ENCODE measurements at places on chromosomes 7 and 10. TPM values are rescaled to one million over a fixed set of nuclear protein-coding genes. Genes with fewer than 3 reads are reported as not detected.

- peak; percentile 31 for DNase-seq
Measured at GRCh38 chr7:132102391-132102790, 473.9 kb downstream of the PLXNA4 start.

DNA sequence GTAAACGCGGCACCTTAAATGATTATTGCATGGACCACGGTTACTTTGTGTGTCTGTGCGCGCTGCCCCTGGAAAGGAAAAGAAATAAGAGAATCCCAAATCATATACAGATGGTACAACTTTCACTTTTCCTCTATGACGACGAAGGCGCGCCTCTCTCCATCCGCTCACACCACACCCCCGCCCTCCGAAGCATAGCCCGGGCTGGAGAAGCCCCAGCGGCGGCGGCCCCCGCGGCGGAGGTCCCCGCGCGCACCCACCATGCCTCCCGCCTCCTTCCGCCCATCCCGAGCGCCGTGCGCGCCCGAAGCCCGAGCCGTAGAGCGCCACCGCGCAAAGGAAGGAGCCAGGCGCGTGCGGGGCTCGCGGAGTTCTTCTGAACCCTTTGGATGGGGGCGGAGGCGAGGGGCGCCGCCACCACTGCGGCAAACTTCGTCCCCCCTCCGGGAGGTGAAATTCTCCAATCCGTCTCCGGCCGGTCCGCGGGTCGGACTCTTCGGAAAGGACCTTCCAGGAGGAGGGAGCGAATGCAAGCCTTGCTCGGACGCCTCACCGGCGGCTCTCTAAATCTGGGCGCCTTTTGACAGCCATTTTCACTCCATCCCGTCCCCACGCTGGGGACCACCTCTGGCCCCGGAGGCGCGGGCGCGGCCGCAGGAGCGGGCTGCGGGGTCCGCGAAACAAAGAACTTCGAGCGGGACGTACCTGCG lies 588 bp downstream of the GLI3 start:
- DNase-seq: peak; percentile 86

DNA sequence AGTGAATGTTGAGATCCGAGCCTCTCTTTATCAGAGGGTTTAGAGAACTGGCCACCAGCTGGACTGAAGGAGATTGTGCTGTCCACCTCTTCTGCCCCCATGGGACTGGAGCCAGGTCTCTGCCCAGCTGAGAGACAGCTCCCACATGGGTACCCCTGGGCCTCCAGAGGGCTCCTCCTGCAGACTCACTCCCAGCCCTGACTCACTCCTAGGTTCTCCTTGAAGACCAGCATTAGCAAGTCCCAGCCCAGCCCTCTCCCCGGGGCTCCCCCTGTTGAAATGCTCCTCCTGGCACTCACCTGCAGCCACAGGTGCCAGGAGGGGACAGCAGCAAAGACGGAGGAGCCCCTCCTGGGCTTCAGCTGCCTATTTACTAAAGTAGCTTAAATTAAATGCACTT lies 126.9 kb downstream of the CXCL12 start:
- no peak for DNase-seq

- DNase-seq: peak; percentile 63
Measured at GRCh38 chr10:16520900-16521299, 779 bp downstream of the C1QL3 start.

- no peak for DNase-seq
Measured at GRCh38 chr10:37667736-37668135, 189.7 kb downstream of the ZNF248 start.

- peak; percentile 88 for DNase-seq
Measured at GRCh38 chr10:125152450-125153368, 7.7 kb downstream of the CTBP2 start.

- no peak for DNase-seq
Measured at GRCh38 chr10:71585564-71586290, 133.9 kb downstream of the C10orf105 start.

GRCh38 chr7:1750541-1751021 lies 80.5 kb downstream of the ELFN1 start:
- DNase-seq: no peak

- no peak for DNase-seq
Measured at GRCh38 chr10:1535301-1535965, 201.9 kb downstream of the ADARB2 start.

GRCh38 chr10:128047991-128048818 lies 78.0 kb downstream of the MKI67 start:
- DNase-seq: peak; percentile 65

DNA sequence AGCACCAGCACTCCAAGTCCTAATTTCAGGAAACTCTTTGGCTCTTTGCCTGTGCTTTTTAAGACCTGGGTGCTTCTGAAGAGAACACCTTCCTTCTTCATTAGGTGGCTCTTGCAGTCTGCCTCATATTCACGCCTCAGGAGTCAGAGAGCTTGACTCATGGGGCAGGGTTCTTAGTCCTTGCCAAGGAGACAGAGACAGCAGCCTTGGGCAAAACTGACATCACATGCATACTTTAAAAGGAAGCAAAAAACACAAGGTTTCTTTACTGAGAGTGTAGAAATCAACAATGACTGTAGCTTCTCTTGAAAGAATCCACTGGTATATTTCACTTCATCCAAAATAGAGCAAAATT lies 780.6 kb downstream of the INHBA start:
- no peak for DNase-seq

GRCh38 chr7:38795593-38795992 lies 113.4 kb downstream of the VPS41 start:
- DNase-seq: no peak

DNA sequence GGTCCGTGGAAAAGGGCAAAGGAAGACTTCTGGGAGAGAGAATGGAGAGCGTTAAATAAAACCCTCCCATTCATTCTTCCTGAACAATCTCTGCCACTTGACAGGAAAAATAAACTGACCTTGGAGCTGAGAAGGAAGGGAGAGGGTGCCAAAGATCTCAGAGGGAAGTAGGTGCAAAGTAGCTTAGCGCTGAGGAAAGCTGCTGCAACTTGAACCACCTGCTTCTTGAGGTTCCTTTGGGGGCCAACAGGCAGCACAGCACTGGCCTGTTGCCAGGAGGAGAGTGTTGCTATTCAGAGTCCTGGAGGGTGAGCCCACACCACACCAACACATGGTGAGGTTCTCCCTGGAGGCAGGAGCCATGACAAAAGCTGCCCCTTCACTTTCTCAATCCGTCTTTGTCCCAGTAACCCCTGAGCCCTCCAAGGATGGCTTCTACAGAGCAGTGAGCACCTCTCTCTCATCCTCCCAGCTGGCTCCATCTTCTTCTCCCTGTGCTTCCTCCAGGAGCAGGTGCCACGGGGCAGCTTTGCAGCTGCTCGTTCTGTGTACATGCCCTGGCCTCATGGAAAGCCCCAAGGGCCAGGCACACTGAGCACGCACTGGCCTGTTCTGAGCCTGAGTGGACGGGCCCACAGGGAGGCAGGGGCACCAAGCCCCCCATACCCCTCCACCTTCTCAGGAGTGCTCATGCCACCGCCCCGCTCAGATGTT lies 101.3 kb downstream of the STRA8 start:
- no peak for DNase-seq

DNA sequence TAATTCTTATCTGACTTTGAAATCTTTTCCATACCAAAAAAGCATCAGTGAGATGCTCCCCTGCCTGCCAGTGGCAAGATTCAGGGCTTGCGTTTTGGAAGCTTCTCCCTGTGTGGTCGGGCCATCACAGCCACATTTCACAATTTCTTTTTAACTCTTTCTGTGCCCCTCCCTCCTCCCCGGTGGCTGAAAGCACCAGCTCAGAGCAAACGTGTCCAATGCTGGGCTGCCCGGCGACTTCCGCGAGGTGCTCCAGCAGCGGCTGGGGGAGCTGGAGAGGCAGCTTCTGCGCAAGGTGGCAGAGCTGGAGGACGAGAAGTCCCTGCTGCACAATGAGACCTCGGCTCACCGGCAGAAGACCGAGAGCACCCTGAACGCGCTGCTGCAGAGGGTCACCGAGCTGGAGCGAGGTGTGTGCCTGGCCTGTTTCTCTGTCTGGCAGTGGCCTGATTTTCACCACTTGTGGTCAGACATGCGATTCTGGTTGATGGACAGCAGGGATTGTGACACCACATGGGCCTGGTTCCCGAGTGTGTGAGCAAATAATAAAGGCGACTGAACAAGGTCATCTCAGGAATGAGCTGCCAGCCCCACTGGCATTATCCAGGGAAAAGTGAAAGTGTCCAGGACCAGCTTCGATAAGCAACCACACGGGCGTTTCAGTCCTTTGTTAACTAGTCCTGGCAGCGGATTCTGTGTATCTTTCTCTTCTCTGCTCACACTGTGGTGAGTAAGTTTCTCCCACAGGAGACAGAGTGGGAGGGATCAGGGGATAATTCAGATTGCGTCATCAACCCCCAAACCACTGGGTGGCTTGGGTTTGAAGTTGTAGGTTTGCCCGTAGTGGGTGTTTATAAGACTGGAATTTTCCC lies 2.6 kb downstream of the NPTX2 start:
- no peak for DNase-seq

- no peak for DNase-seq
Measured at GRCh38 chr7:130614449-130614848, 54.1 kb downstream of the COPG2 start.

DNA sequence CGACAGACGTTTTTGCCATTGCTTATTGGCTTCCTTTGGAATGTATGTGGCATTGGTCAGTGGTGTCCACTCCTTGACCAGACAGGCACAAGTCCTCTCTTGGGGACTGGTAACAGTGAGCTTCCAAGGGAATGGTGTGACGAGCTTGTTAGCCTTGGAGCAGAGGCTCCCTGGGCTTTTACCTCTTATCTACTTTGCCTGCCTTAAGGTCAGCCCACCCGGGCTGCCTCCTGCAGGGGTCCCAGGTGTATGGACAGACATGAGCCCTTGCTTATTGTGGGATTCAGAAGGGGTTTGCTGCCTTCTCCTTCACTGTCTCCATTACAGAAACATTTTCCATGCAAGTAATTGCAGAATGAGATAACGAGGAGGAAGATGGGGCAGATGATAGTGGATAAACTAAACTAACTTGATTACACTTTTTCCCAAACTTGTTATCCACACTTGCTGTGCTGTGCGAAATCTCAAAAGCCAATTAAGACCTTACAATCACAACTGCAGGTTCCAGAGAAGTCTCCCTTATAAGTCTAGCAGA lies 29.7 kb downstream of the PLPP4 start:
- DNase-seq: no peak

- DNase-seq: no peak
Measured at GRCh38 chr7:120783721-120784120, 74.2 kb downstream of the TSPAN12 start.

GRCh38 chr7:123746931-123747488 lies 1.8 kb downstream of the WASL start:
- peak; percentile 22 for DNase-seq

DNA sequence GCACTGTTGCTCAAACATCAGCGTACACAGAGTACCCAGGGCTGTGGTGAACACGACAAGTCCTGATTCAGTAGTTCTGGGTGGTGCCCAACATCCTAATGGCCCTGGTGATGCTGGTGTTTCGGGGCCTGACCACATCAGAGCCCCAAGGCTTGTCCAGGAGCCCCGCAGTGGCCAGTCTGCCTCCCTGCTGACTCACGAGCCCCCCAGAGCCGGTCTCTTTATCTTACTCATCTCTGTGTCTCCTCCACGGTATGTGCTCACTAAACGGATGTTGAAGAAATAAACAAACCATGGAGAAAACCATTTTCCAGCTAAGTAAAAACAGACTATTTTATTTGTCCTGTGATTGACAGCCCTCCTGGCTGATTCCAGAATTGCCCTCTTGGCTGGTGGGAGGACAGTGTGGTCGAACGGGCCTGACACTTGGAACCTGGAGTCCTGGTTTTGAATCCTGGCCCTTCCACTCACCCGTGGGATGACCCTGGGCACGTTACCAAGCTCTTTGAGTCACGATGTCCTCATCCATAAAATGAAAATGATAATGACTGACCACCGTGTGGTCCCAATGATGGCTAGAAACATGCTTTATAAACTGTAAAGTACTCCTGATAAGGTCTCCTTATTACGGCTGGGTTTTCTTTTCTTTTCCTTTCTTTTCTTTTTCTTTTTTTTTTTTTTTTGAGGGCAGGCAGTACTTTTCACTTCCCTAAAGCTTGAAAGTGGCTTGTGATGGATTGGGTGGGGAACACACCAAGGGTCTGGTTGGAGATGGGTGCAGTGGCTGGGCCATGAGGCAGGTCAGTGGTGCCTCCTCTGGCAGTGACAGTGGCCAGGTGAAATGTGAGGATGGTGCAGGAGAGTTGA lies 5.7 kb downstream of the HIP1 start:
- DNase-seq: peak; percentile 76

- no peak for DNase-seq
Measured at GRCh38 chr7:1542841-1543747, 12.6 kb downstream of the MAFK start.

GRCh38 chr7:8040768-8041369 lies 72.3 kb downstream of the GLCCI1 start:
- no peak for DNase-seq

DNA sequence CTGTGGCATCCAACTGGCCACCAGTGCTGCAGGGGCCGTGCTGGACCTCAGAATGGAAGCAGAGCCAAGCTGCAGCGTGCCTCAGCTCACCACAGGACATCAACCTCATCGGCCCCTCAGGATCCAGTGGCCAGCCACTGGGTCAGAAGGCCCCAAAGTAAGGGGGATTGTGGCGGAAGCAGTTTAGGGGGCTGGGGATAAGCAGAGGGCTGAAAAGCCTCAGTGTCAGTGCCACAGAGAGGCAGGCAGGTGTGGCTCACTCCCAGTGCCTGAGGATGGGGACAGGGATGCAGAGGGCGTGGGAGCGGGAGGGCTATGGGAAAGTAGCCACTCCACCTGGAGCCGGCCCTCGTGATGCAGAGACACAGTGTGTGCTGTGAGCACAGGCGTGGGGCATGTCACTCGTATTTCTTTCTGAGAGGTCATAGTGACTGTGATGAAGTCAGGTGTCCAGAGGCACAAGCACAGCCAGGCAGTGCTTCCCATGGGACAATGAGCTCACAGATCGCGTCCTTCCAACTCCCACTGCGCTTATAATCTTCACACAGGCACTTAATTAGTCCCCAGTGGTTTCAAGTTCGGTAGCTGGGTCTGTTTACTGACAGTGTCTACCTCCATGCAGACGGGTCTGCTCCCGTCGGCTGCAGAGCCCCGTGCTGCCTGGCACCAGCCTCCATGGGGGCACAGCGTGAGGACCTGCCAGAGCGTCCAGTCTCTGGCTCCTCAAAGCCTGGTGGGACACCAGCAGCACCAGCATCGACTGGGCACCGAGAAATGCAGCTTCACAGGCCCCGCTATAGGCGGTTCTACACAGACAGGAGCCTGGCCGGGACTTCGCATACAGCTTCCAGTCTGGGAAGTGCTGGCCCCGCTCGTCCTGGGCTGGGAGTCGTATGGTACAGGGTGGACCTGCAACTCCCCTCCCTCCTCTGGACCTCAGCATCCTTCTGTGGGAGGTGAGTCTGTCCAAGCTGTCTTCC lies 42.9 kb upstream of the CNPY1 start:
- no peak for DNase-seq

- DNase-seq: no peak
Measured at GRCh38 chr10:100501423-100501822, 18.2 kb downstream of the SEC31B start.

GRCh38 chr10:43130770-43131171 lies 7.5 kb upstream of the CSGALNACT2 start:
- DNase-seq: no peak

GRCh38 chr10:101046332-101047238 lies 15.2 kb upstream of the KAZALD1 start:
- peak; percentile 39 for DNase-seq

Gene OR6B1
- total RNA-seq: not detected

Gene CYP2C9
- total RNA-seq: 2.9 TPM

Gene GIMAP6
- 48.7 TPM for total RNA-seq

Gene CREB5
- 27.2 TPM for total RNA-seq

Gene ICA1
- 41.8 TPM for total RNA-seq

Gene ADCY1
- total RNA-seq: 3.7 TPM

Gene HOXA1
- total RNA-seq: 2.4 TPM

Gene WNT8B
- total RNA-seq: not detected

Gene TDRD1
- 0.88 TPM for total RNA-seq

Gene ACTL6B
- total RNA-seq: not detected

Gene GPR37
- 4.4 TPM for total RNA-seq

Gene OGDHL
- 82.8 TPM for total RNA-seq

Data from kidney (tissue), 22 donors.